GM23248 (cell line): ENCODE measurements at places on chromosomes 3 and 15. TPM values are rescaled to one million over a fixed set of nuclear protein-coding genes. Genes with fewer than 3 reads are reported as not detected.

The P4HTM gene
- 29.7 and 30.4 TPM in 2 replicates for polyA plus RNA-seq

The ZNF80 gene
- polyA plus RNA-seq: not detected in 2 replicates

The SLC28A2 gene
- not detected in 2 replicates for polyA plus RNA-seq

The PRTG gene
- polyA plus RNA-seq: not detected in 2 replicates

The TF gene
- polyA plus RNA-seq: 0.05 TPM in 1 of 2 replicates, not detected in the other

The BTBD1 gene
- 60.3 and 60.6 TPM in 2 replicates for polyA plus RNA-seq

The ANKRD63 gene
- not detected in 2 replicates for polyA plus RNA-seq

The ACTC1 gene
- 29.9 and 31.9 TPM in 2 replicates for polyA plus RNA-seq

The STXBP5L gene
- polyA plus RNA-seq: not detected in 2 replicates

The BSN gene
- 0.03 and 0.08 TPM in 2 replicates for polyA plus RNA-seq

The WDR93 gene
- 0.10 TPM in 1 of 2 replicates, not detected in the other for polyA plus RNA-seq
